A549 treated with DMSO at 1 μM for 4 hours (cell line): ENCODE measurements at places on chromosomes 2 and 18. TPM values are rescaled to one million over a fixed set of nuclear protein-coding genes. Genes with fewer than 3 reads are reported as not detected.

Gene TUBA4B
- 0.26 to 0.46 TPM (median 0.31 TPM) in 5 replicates for total RNA-seq

Gene TNFAIP6
- 1.4 to 3.0 TPM (median 2.1 TPM) in 5 replicates for total RNA-seq

Gene HOXD10
- 5.7 to 8.5 TPM (median 7.4 TPM) in 5 replicates for total RNA-seq

Gene GALNT14
- total RNA-seq = 45.1 to 52.5 TPM (median 49.1 TPM) in 5 replicates

Gene GCG
- not detected in 5 replicates for total RNA-seq

Gene VWA3B
- total RNA-seq = 0.10 TPM in 1 of 5 replicates, not detected in the others

Gene RAB6D
- total RNA-seq = 0.02 TPM in 1 of 5 replicates, not detected in the others

Gene C2orf66
- total RNA-seq = 0.05 to 0.17 TPM (median 0.12 TPM) in 4 of 5 replicates, not detected in the other

Gene SAG
- not detected in 5 replicates for total RNA-seq

Gene TACR1
- total RNA-seq = 0.21 to 0.45 TPM (median 0.39 TPM) in 5 replicates

Gene GALNT5
- 3.0 to 3.8 TPM (median 3.2 TPM) in 5 replicates for total RNA-seq

Gene DSG2
- 48.7 to 82.8 TPM (median 68.1 TPM) in 5 replicates for total RNA-seq

Gene VPS54
- total RNA-seq = 12.9 to 17.7 TPM (median 15.5 TPM) in 5 replicates

Gene ASIC4
- total RNA-seq = 0.02 to 0.09 TPM (median 0.07 TPM) in 4 of 5 replicates, not detected in the other

Gene MC2R
- total RNA-seq = not detected in 5 replicates

Gene ANKRD30B
- total RNA-seq = not detected in 5 replicates

Gene TNFRSF11A
- 6.3 to 11.9 TPM (median 9.5 TPM) in 5 replicates for total RNA-seq

Gene DNAJC10
- 52.2 to 87.2 TPM (median 68.6 TPM) in 5 replicates for total RNA-seq

Gene ALK
- 0.04 TPM in 1 of 5 replicates, not detected in the others for total RNA-seq

Gene ACADL
- 0.03 to 0.14 TPM (median 0.08 TPM) in 3 of 5 replicates, not detected in the others for total RNA-seq

Gene ANKRD30BL
- not detected in 5 replicates for total RNA-seq

Gene TMEM182
- total RNA-seq = 4.8 to 6.3 TPM (median 5.3 TPM) in 5 replicates

Gene AMER3
- not detected in 5 replicates for total RNA-seq
